ENCODE measurements at places on chromosomes 4 and X.

- DNase-seq = no peak
These were observed 58.9 kb upstream of the NXF3 start for GRCh38 chrX:103151799-103152198.

DNA sequence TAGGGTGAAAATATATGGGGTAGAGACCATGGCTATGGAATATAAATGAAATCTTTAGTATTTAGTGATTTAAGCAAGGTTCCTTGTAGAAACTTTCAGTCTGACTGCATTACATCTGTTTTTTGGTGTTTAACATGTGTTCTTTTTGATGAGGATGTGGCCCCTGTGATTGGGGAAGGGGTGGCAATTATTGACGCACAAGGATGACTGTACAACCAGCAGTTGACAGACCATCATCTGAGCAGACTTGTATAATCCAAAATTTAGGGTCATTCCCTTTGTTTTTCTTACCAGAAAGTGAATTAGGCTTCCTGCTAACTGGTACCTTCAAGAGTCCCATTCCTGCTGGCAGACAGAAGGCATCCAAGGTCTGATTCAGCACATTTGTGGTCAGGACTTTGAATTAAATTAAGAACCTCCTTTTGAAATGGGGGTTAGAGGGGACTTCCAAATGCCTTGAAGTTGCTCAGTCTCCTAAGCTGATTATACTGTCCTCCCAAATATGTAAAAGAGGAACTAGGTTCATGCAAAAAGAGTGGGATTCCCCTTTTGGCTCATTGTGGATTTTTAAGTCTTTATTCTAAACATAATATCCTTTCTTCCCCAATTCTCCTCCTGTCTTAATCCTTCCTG, 112.4 kb upstream of the CXCL13 start:
- DNase-seq = no peak

DNA sequence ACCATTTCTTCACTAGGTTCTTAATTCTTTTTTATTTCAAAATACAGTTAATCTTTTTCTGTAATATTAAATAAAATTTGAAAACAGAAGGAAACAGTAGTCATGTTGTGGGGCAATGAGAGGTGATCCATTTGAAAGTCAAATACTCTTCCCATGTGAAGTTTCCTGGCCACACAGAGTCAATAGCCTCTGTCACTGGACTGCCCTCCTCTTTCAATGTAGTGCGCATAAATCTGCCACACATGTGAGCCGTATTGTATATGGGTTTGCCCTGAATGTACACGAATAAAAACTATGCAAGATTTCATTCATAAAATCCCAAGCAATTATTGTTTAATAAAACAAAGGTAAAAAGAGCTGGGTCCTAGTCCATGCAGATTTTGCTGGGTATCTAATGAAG, 59.1 kb downstream of the NKX6-1 start:
- no peak for DNase-seq

DNA sequence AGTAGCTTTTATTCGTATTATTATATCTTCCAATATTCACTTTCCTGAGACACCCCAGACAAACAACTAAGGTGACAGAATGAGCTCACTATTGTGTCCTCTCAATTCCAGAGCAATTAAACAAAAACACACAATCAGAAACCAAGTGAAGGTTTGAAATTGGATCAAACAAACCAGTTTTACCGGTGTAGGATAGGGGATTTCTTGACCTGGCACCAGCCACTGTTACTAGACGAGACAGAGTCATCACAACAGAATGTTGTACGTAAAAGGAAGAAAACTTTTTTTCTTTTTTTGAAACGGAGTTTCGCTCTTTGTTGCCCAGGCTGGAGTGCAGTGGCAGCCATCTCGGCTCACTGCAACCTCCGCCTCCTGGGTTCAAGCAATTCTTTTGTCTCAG, 43.7 kb downstream of the LDOC1 start:
- no peak for DNase-seq

GRCh38 chr4:187814737-187815465, 180.7 kb upstream of the ZFP42 start:
- no peak for DNase-seq

GRCh38 chr4:148095346-148095923, 346.8 kb downstream of the NR3C2 start:
- DNase-seq = no peak

GRCh38 chr4:34880246-34880645, 1364.1 kb downstream of the ARAP2 start:
- DNase-seq = no peak

- DNase-seq = no peak
These were observed 11.1 kb upstream of the EREG start for GRCh38 chr4:74353858-74354257.

DNA sequence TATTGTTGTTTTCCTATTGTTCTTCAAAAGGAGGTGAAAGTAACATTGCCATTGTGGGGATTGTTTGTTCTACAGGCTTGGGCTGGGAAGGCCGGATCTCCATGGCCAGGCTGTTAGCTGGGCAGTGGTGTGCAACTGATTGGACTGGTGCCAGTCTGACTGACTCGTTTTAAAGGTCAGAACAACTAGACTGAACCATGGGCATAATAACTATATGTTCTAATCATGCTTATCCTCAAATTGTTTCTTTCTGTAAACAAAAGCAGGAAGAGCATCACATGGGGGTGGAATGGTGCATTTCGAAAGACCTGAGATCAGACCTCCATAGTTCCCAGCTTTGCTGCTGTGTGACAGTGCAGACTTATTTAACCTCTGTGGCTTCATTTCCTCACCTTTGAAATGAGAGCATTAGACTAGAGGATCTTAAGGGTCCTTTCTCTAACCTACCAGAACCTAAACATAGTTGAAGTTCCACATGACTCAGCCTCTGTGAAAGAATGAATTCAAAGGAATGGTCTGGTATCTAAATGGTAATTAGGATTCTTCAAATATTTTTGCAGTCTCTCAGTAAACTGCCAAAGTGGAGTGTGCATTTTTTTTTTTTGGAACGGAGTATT, 66.7 kb upstream of the PGRMC2 start:
- no peak for DNase-seq
